Kidney tubule cell (primary cell): ENCODE measurements at places on chromosomes 5 and 9.

DNA sequence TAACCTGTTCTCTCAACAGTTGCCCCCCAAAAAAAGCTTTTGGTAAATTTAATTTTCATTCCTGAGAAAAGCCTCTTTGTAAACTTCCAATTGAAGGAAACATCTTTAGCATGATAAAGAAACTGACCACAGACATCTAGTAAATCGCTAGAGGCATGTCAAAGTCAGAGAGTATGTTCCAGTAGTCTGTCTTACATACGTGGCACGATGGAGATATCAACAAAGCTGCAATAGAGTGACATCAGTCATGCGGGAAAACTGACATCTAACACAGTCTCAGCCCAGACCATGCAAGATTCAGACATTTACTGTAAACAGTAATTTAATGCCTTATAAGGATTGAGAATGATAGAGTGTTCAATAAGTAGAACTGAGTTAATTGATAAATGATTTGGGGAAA lies 45.1 kb downstream of the GARNL3 start:
- DNase-seq = no peak

GRCh38 chr5:83364312-83365299 lies 106.9 kb upstream of the VCAN start:
- DNase-seq = no peak

- DNase-seq = no peak
These were observed 28.3 kb downstream of the ZNF462 start for GRCh38 chr9:106891286-106891685.

GRCh38 chr5:110894805-110895204 lies 156.0 kb downstream of the SLC25A46 start:
- no peak for DNase-seq

- DNase-seq = no peak
These were observed 48.9 kb upstream of the RNF130 start for GRCh38 chr5:180120237-180121101.

GRCh38 chr5:145931718-145932117 lies 4.7 kb upstream of the SH3RF2 start:
- no peak for DNase-seq

DNA sequence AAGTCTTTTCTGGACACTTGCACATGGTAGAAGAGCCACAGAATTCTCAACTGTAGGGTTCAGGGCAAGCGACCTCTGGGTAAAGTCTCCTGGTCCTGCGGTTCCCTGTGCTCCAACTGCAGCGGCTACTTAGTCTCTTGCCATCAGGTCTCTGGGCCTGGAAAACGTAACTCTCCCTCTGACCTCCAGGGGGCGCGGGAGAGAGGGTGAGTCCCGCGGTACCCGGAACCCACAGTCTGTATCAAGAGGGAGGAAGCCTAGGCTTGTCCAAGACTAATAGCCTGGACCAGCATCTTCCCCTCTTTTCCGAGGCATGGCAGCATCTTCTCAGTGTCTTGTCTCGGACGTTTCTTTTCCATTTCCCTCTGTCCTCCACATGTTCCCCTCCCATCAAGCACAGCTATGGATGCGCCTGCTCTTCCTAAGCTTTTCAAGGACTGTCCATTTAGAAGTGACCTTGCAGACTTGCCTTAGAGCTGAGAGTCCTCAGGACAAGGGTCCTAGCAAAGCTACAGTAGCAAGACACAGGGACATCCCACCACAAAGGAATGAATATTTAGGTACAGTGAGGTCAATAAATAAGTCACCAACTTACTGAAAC lies 59.3 kb downstream of the FSTL4 start:
- peak; percentile 57 for DNase-seq

DNA sequence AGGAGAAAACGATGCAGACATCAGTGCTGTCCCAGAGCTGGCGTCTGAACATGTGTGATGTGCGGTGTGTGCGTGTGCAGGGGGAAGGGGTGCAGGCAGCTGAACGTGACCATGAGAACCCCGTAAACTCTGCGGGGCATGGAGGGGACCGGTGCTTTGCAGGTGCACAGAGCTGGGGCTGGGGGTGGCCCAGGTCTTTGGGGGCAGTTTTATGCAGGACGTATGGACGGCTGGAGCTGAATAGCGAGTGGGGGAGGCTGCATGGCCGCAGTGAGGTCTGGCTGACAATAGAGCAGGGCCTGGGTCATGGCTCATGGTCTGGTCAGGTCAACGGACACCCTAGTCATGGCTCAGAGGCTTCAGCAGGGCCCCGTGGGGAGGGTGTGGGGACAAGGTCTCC lies 3.3 kb upstream of the EXOC3 start:
- DNase-seq = no peak

GRCh38 chr5:80060966-80061365 lies 25.8 kb downstream of the THBS4 start:
- no peak for DNase-seq

DNA sequence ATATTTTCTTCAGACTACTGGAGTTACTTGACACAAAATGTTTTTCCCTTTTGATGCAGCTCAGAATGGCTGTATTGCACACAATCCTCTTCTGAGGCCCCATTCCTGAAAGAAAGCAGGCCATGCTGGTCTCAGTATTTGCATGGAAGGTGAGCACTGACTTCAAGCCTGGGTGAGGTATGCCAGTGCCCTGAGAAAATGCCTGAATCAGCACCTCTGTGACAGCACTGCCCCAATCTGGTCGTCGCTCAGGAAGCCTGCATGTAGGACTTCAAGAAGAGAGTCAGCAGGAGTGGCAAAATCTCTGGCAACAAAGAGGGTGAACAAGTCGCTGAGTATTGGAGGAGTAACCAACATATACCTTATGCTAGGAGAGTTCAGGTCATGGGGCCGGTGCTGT lies 425.2 kb upstream of the PIK3R1 start:
- DNase-seq = no peak

DNA sequence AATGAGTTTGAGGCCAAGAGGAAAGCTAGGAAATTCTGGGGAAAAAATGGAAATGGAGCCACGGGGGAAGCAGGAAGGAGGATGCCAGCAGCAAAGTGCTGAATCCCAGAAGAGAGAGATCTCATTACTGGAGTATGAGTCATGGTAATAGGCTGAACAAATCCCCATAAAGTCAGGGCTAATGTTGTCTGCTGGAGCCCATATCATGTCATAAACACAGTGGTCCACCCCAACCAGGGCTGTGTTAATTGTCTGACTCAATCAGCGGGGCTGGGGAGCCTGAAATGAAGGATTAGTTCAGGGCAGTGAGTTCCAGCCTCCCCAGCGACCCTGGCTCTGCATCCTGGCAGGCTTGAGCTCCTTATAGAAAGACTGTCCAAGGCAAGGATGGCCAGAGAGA lies 68.8 kb downstream of the TLR4 start:
- DNase-seq = peak; percentile 54

- DNase-seq = no peak
These were observed 10.7 kb downstream of the SLC35A4 start for GRCh38 chr5:140575309-140575708.

- DNase-seq = no peak
These were observed 1903.5 kb downstream of the EFNA5 start for GRCh38 chr5:105767267-105767666.

DNA sequence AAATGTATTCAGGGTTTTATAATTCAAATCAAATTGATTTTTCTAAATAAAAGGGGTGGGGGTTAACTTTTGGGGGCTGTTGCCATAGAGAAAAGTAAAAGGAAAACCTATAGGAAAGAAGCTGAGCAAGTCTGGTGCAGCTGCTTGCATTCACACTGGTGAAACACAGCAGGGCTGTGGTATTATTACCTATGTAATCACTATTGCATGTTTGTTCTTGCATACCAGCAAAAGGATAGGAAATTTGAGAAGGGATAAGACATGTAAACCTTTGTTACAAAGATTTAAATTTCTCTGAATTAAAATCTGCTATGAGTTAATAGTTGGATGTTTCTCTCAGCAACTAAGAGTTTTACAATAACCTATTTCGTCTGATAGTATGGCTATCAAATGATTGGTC lies 346.7 kb downstream of the EFNA5 start:
- no peak for DNase-seq

GRCh38 chr5:138067945-138068344 lies 15.9 kb upstream of the WNT8A start:
- no peak for DNase-seq

DNA sequence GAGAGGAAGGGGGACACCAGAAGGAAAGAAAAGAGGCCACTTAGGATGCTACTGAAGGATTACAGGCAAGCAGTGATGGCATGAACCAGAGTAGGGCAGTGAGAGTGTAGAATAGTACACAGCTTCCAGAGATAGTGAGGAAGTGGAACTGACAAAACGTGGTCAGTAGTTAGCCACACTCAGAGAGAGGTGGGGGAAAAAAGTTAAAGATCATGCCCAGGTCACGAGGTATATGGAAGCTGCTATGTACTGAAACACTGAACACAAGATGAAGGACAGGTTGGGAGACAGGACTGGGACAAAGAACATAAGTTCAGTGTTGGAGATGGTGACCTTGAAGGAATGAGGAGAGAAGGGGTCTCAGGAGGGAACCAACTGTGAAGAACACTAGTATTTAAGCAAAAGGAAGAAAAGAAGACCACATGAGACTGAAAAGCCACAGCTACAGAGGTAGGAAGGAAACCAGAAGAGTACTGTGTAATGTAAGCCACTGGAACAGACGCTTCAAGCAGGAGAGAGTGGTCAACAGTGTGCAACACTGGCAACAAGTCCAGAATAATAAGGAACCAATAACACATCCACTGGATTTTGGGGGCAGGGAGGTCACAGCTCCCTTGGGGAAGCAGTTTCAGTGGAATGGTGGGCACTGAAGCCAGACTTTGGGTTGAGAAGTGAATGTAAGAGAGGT lies 45.5 kb downstream of the ELL2 start:
- no peak for DNase-seq

GRCh38 chr9:2242831-2243330 lies 227.7 kb downstream of the SMARCA2 start:
- DNase-seq = peak; percentile 26

GRCh38 chr5:137616046-137616445 lies 116.9 kb upstream of the SPOCK1 start:
- DNase-seq = no peak

- DNase-seq = no peak
These were observed 264.4 kb upstream of the CDH10 start for GRCh38 chr5:24909210-24909609.

DNA sequence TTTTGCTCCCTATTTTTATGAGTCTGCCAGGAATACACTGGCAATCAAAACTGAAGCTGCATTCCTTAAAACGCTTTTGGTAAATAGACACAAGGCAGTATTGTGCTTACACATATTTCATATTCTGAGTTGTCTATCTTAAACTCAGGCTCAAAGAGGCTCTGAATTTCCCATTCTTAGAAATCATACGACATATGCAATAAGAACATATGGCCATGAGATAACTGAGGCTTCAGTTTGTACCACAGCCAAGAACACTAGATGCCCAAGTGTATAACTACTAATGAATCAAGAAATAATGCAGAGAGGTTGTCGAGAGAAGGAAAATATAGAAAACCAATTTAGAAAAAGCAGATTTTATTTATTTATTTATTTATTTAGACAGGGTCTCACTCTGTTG lies 357.4 kb downstream of the NDUFS4 start:
- no peak for DNase-seq

GRCh38 chr9:38621434-38622287 lies 1.3 kb upstream of the ANKRD18A start:
- DNase-seq = peak; percentile 58

DNA sequence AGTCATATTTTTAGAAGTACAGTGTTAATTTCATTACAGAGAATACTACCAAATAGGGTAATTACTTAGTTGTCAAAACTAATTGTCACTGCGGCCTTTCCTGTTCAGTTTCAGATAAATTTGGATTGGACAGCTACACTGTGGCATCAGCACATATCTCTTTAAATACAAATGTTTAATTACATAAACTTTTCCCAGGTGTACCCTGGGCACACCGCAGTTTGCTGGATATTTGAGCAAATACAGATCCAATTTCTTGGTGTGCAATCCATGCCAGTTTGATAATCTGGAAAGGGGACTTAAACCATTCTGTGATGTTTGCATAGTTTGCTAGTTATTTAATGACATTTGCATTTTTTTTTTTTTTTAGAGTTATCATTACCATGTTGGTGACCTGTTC lies 10.8 kb downstream of the ATP6V0E1 start:
- DNase-seq = no peak

- no peak for DNase-seq
These were observed 58.1 kb downstream of the OXCT1 start for GRCh38 chr5:41812156-41812555.

DNA sequence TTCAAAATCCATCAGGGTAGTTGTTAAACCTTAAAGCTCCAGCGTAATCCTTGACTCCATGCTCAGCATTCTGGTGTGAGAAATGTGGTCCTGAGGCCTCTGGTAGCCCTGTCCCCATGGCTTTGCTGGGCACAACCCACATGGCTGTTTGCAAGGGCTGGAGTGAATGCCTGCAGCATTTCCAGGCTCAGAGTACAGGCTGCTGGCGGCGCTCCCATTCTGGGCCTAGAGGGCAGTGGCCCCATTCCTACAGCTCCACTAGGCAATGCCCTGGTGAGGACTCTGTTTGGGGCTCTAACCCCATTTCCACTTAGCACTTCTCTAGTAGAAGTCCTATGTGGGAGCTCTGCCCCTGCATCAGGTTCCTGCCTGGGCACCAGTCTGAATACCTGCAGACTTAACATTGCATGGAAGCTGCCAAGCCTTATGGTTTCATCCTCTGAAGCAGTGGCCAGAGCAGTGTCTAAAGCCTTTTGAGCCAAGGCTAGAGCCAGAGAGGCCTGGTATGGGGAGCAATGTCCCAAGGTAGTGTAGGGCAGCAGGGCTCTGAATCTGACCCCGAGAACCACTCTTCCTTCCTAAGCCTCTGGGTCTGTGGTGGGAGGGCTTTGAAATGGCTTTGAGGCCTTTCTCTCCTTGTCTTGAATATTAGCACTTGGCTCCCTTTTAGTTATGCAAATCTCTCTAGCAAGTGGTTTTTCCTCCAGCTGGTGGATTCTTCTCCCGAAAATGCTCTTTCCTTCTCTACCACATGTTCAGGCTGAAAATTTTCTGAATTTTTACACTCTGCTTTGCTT lies 5.8 kb upstream of the ALDH1A1 start:
- DNase-seq = no peak
